ENCODE measurements at places on chromosomes 11 and 22. TPM values are rescaled to one million over a fixed set of nuclear protein-coding genes. Genes with fewer than 3 reads are reported as not detected.

The YPEL4 gene
- 0.63 TPM for total RNA-seq

DNA sequence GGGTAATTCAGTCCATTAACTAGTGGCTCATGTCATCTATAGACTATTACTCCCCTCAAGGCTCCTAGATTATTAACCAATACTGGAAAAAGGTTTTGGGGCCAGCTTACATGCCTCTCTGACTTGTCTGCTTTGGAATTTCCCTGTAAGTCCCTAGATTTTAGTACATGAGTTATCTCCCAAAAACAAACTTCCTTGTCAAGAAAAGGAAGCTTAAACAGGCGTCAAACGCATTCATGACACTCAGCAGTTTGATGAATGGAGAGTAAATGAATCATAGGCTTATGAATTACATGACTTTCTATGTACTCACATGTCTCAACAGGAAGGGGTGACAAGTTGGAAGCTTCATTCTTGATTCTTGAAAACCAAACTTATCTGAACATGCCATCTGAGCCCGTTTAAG lies 70.8 kb downstream of the BLID start:
- H3K27me3 ChIP-seq: no peaks in the 10 kb centered on the region
- H3K4me1 ChIP-seq: no peaks in the 10 kb centered on the region
- H3K27ac ChIP-seq: no peak overlapping the region
- H3K36me3 ChIP-seq: no peaks in the 10 kb centered on the region
- DNase-seq: no peak

- no peak overlapping the region for H3K4me3 ChIP-seq
- peak; percentile 76 for DNase-seq
- H3K27ac ChIP-seq: peak overlapping the region; percentile 85
- no peaks in the 10 kb centered on the region for H3K36me3 ChIP-seq
Measured at GRCh38 chr11:126359431-126360048, 4.1 kb downstream of the ST3GAL4 start.

The HBE1 gene
- total RNA-seq: not detected

DNA sequence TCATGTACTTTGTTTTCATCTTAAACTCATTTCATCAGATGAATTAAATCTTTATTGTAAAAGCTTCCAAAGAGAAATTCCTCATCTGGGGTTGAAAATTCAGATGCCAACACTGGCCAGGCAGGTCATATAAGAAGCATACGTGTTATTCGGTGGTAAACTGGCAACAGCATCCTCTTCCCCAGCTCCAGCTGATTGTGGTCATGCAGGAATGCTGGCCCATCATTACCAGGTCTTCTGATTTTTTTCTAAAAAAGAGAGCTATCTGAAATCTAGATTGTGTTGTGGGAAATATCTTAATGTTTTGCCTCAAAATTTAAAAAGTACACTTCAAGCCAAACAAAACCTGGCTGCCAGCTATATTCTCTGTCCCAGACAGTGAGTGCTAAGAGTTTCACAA lies 53.6 kb downstream of the ARFGAP2 start:
- no peak for DNase-seq
- no peak overlapping the region for H3K4me3 ChIP-seq
- H3K4me1 ChIP-seq: no peaks in the 10 kb centered on the region
- H3K36me3 ChIP-seq: no peaks in the 10 kb centered on the region

GRCh38 chr11:117409511-117409910 lies 81.9 kb downstream of the CEP164 start:
- no peaks in the 10 kb centered on the region for H3K4me1 ChIP-seq
